ENCODE measurements at places on chromosomes 1 and 21.

GRCh38 chr1:216186816-216187215, 236.4 kb downstream of the USH2A start:
- no peak for DNase-seq

DNA sequence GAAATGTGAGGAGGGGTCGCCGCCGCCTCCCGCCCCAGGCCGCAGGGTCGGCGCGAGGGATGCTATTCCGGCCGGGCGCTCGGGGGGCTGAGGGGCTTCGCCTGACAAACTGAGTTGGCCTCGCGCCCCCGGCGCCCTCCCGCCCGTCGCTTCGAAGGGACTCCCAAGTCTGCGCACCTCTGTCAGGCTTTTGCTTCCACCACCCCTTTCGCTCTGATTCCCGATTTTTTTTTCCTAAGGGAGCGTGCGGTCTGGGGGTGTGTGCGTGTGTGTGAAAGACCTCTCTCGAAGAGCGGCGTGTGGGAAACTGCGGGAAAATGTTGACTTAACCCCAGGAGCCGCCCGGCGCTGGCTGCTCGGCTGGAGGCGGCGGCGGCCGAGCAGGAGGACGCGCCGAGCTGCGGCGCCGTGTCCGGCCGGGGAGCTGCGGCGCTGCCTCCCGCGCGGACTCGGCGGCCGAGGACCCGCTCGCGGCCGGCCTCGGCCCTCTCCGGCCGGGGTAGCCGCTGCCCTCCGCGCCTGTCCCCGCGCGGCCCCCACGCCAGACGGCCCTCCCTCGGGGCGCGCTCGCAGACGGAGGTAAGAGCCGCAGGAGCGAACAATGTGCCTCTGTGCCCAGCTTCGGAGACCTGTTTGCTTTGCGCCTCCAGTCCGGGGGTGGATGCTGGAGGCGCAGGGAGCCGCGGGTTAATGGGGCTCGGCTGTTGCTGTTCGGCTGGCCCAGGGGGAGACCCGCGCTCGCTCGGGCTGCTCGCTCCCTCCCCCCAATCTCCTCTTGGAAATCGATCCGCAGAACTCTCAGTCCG, 1.1 kb downstream of the ADGRL2 start:
- no peak for DNase-seq

- peak; percentile 2 for DNase-seq
Observed at GRCh38 chr1:164728719-164729118, 169.7 kb downstream of the PBX1 start.

GRCh38 chr1:32393832-32394140, 455 bp downstream of the BSDC1 start:
- DNase-seq: no peak

DNA sequence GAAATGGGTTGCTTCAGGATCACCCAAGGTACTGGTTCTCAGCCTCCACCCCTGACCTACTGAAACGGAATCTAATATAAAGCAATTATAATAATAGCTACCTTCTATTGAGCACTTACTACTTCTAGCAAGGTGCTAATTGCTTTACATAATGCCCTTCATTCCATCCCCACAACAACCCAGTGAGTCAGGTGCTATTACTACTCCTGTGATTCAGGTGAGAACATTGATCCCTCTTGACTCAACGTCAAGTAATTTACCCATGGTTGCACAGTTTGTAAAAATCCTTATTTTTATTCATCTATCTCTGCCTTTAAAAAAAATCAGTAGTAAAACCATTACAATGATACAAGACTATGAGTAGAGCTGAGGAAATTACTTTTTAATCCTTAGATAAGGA, 85.2 kb downstream of the UCHL5 start:
- no peak for DNase-seq

- peak; percentile 42 for DNase-seq
Observed at GRCh38 chr1:245108909-245109308, 45.9 kb upstream of the KIF26B start.

DNA sequence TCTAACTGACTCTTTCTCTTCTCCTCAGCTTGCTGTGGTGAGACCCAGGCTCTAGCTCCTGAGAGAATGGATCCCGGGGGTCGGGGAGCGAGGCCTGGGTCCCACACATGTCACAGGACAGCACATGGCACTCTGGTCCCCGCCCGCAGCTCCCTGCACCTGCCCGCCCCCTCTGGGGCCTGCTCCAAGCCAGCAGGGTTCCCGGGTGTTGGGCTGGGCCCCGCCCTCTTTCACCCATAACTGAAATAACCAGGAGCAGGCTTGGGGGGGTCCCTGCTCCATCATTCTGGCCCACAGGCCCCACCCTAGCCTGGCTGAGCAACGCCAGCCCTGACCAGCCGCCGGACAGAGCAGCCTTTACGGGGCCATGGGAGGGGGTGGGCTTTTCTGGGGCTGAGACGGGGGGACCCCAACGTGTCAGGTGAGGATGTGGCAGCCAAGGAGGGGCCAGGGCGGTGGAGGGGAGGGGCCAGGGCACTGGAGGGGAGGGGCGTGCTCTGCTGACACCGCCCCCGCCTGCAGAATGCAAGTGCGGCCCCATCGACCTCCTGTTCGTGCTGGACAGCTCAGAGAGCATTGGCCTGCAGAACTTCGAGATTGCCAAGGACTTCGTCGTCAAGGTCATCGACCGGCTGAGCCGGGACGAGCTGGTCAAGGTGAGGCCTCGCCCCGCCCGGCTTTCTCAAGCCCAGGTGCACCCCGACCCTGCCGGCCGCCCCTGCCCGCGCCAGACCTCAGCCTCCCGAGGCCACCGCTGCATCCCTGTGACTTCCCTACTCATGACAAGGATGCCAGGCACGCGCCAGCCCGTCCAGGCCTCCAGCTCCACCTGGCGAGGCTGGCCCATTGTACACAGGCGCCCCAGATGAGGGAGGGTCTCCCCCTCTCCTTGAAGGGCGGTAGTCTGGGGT, 19.4 kb downstream of the COL6A1 start:
- DNase-seq: no peak

GRCh38 chr1:165763442-165763841, 5.2 kb downstream of the TMCO1 start:
- DNase-seq: no peak

- DNase-seq: no peak
Observed at GRCh38 chr1:5914676-5915365, 77.4 kb downstream of the NPHP4 start.

DNA sequence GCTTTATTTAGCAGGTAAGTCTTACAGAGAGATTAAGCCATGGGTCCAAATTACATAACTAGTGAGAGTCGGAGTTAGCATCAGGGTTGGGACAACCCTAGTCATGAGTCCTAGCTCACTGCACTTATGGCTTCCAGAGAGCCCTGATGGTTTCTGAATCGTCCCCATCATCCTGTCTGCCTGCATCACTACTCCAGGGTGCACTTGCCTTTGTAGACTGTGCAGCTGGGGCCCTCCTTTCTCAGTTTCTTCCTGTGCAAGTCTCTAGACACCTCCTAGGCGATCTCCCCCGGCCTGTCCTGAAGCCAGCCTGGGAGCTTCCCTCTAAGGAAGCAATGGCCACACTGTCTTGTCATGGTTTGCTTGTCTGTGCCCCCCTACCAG, 37.1 kb downstream of the KIAA0040 start:
- DNase-seq: no peak

GRCh38 chr1:34988581-34988980, 3.4 kb upstream of the TMEM35B start:
- no peak for DNase-seq

GRCh38 chr1:117146072-117146471, 24.5 kb upstream of the TRIM45 start:
- DNase-seq: no peak

GRCh38 chr1:244340396-244340795, 111.3 kb downstream of the ADSS2 start:
- DNase-seq: no peak

- DNase-seq: no peak
Observed at GRCh38 chr1:204924013-204924759, 53.5 kb downstream of the NFASC start.

DNA sequence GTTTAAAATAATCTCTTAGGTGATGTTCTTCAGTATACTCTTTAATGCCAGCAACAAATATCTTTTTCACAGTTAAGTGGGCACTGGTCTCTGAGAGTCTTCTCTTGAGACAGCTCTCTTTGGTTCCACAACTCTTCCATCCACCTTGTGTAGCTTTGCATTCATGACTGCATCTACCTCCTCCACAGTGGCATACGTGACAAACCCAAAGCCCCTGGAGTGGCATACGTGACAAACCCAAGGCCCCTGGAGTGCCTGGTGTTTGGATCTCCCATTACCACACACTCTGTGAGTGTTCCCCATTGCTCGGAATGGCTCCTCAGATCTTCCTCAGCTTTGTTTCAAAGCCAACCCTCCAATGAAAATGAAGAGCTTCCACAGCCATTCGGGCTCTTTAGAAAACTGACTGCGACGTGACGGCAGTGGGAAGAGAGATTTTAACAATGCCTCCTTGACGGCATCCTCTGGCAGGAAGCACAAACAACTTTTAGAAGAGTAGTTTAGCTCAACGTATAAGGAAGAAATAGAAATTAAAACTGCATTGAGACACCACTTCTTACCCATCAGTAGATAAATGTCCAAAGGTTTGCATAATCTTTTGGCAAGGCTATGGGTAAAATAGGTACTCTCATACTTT, 45.8 kb downstream of the SLC30A7 start:
- no peak for DNase-seq

- DNase-seq: no peak
Observed at GRCh38 chr1:52323731-52324130, 42.3 kb downstream of the CC2D1B start.

- DNase-seq: no peak
Observed at GRCh38 chr1:115077286-115077983, 11.9 kb downstream of the TSPAN2 start.

DNA sequence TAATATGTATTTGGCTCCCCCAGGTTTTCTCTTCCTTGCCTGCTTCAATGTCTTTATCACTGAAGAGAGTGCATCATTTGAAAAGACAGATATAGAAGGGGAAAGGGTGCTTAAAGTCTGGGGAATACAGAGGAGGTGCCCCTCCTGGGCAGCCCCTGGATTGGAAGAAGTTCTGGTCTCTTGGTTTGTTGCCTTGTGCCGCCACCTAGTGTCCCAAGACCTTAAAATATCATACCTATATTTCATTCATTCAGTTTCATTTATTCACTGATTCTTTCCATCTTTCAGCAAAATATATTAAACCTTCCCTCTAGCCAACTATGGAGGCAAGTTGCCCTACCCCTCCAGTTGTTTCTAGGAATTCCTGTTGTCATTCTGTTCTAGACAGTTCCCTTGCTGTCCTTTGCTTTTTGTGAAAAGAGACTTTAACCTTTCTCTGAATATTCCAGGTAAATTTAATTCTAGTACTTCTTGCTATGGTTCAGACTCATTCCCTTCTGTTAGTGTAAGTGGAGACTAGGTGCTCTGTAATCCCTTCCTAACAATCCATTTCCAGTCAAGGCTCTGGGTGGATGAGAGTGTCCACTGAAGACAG, 56.1 kb downstream of the MEF2D start:
- peak; percentile 68 for DNase-seq

DNA sequence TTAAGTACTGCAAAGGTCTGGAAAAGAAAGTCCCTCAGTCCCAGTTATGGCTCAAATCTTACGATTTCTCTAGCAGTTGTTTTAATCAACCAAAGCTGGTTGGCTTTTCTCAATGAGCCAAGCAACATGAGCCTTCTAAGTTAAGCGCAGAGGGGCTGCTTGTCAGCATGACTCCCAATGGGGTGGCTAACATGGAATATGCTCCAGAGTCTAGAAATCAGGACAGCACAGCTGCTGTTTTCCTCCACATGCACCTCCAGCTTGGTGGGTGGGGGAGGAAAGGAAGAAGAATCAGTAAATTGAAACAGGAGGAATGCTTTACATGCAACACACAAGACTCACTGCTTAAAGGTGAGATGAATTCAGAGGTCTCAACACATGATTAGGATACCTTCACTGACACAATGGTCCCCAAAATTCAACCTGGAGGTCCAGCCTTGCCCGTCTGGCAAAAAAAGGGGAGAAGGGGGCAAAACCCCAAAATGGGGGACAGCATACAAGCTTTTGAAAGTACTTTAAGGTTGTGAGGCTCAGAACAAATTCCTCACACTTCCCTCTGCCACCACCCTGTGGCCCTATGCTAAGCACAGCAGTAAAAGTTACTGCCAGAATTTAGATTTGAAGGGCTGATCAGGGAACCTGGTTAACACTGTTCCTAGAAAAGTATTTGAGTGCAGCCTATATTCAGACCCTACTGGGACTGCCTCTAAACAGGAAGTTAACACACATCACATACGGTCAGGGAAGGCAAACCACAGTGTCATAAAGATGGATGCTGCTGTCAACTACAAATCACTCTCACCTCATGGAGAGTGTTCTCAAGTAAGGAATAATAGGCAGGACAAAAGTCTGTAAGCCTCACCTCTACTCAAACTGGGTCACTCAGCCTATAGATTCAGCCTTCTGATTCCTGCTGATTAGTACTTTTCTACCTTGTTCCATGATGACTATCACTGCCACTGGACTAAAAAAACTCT, 2.6 kb downstream of the GATAD2B start:
- peak; percentile 90 for DNase-seq

DNA sequence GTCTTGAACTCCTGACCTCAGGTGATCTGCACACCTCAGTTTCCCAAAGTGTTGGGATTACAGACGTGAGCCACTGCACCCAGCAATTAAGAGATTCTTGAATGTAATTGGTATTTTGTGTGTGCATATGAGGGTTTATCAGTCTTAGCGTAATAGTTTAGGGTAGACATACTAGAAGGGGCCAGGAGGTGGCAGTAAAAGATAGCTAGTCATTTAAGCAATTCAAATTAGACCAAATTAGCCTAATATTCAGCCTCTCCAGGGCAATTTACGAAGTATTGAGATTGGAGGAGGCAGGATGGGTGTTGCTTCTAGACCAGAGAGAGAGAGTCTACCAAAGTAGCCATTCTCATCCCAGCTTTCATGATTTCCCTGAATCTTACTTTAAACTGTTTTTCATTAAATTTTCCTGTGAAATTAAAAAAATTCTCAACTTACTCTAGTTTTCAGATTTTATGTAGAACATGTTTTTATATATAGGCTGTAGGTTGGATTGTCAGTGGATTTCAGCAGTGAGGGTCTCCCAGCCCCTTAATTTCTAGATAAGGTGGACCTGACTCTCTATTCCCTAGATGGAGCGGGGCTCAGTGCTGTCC, 119.7 kb downstream of the HHAT start:
- peak; percentile 35 for DNase-seq

- no peak for DNase-seq
Observed at GRCh38 chr21:14273736-14274538, 58.0 kb downstream of the RBM11 start.

DNA sequence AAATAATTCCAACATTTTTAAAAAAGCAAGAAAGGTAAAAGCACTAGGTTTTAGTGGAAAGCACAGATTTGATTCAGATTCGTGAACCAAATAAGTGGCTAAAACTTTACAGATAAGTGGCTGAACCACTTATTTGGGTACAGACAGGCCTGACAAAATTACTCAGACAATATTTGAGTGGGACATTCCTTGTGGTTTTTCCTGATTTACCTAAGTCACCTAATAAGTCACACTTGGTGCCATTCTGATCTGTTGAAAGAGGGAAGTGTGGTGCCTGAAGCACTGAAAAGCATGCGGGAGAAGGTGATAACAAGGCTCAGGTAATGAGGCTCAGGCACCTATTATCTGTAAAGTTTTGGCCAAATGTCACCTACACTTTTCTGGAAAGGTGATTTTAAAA, 81.6 kb upstream of the CD55 start:
- no peak for DNase-seq

All from KBM-7 (cell line).